Right atrium auricular region (tissue), 2 donors: ENCODE measurements at places on chromosomes 5 and 9.

GRCh38 chr9:122827761-122828093 is 661 bp downstream of the PDCL start:
- no peak for DNase-seq

DNA sequence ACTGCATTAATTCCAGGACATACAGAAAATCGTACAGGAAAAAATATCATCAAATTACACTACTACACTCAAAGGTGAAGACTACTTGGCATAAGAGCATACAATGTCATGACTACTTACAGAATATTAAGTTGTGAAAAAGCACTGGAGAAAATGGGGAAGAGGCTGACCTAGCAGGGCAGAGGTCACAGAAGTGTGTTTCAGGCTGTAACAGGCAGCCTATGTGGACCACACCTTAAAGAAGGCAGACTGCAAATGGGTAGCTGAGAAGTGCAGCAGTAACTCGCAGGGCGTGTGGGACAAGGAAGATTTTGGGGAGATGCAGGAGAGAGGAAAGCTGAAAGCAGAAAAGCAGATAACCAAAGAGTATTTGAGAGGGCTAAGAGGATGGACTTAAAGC is 167.0 kb upstream of the PIK3R1 start:
- no peak for DNase-seq

GRCh38 chr5:67770431-67771025 is 445.0 kb upstream of the PIK3R1 start:
- DNase-seq, result no peak

DNA sequence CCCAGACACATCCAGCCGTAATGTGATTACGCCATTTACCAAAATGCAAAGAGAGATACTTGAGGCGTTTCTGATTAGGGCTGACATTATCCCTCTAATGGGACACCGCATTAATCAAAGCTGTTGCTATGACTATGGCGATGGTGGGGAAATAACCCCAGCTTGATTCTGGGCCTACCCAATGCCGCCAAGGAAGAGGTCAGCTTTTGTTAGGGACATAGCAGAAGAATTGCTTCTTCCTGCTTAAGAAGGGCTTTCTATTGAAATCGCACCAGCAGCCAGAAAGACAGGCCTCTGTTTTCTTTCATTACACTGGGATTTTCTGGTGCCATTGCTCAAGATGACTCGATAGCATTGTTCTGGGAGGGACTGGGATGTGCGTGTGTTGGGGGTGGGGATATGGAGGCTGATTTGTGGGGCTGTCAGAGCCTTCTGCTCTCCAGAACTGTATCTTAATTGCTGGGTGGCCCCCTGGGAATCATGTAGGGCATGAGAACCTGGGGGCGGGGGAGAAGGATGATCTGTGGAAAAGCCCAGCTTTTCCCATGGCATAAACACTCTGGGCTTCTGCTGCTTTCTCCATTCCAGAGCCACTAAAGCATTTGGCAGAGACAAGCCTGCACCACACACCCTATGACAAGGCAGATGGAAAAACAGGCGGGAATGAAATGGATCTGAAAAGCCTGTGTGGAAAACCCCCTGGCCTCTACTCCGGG is 106.5 kb upstream of the RAD23B start:
- no peak for DNase-seq

DNA sequence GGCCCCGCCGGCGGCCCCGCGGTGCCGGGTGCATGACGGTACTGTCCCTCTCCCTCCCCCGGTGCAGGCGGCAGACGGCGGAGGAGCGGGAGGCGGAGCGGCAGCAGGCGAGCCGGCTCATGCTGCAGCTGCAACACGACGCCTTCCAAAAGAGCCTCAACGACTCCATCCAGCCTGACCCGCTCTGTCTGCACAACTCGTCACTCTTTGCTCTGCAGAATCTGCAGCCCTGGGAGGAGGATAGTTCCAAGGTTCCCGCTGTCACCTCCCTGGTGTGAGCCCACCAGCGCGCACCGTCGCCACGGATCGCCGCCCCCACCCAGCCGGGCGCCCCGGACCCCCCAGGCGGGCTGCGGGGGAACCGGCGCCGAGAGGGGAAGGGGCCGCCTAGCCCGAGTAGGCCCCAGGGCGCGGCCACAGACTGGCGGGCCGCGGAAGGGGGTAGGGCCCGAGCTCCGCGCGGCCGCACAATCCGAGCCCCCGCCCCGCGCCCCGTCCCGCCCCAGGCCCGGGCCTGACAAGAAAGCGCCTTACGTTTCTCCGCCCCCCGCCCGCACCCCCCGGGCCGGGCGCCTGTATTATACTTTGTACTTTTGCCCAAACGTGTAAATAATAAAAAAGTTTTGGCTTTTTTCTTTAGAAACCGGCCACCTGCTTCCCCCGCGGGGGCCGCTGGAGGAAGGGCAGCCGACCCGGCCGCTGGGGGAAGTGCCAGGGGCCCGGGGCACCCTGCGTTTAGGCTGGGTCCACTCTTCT is 2.5 kb downstream of the TLX3 start:
- DNase-seq, result no peak

DNA sequence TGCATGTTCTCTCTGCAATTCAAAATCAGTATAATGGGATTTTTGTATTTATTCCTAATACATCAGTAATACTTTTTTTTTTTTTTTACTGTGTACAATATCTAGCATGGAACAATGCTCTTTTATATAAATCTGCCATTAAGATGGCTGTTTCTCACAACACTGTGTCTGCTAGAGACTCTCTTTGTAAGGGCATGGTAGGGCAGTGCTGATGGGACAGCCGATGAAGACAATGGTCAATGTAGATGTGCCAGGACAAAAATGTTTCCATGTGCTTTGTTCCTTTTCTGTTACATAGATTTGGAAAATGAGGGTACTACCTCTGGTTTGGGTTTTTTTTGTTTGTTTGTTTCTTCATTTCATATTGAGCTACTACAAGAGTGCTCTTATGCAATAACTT is 95.3 kb upstream of the ITGA2 start:
- DNase-seq, result no peak

- no peak for DNase-seq
Observed at GRCh38 chr5:165360366-165360765, 1854.9 kb downstream of the MAT2B start.

GRCh38 chr5:172441262-172441751 is 13.0 kb downstream of the SH3PXD2B start:
- peak; percentile 95 for DNase-seq
